KBM-7 (cell line): ENCODE measurements at places on chromosomes 1 and 21.

GRCh38 chr1:27601321-27601770, 2.6 kb downstream of the AHDC1 start:
- no peak for DNase-seq

DNA sequence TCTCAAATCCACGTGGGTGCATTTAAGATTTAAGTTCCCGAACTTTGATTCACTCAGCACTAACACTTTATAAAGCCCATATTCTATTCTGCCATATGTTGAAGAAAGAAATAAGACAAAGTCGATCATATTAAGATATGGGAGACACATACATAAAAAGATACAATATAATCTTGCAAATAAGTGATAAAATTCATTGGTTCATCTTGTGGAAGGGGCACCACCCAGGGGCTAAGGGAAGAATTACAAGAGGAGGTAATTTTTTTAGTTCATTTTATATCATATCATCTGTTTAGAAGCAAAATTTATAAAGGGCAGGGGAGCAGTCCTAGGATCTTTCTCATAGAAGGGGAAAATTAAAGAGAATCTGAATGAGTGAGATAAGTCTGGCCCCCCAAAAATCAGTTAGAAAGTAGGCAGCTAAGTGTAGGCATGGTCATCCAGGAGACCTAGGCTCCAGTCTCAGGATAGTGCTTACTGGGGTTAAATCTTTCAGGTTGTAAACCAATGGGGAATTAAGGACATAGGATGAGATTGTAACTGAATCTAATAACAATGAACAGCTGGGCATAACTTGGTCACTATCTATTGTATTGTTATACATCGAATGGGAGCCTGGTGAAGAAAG, 124.2 kb upstream of the L1TD1 start:
- DNase-seq: peak; percentile 10

GRCh38 chr1:223847781-223848345, 2.1 kb upstream of the TP53BP2 start:
- no peak for DNase-seq

- no peak for DNase-seq
Measured at GRCh38 chr1:52629667-52630066, 3.3 kb upstream of the SHISAL2A start.

DNA sequence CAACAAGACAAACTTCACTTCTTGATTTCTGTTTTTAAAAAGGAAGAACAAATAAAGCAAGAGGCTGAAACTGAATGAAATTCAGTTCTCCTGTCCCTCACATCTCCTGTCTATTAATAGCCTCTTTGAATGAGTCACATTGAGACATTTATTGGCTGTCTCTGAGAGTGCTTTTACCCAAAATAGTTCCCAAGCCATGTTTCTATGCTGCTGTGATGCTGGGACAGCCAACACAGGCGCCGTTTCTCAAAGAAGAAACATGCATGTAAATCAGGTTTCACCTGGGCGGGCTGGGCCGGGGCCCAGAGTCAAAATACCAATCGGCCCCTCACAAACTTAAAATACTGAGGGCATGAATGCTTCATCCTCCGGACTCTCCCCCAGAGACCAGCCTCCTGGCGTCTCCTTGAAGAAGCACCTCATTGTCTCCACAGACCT, 105.2 kb downstream of the EDEM3 start:
- no peak for DNase-seq

DNA sequence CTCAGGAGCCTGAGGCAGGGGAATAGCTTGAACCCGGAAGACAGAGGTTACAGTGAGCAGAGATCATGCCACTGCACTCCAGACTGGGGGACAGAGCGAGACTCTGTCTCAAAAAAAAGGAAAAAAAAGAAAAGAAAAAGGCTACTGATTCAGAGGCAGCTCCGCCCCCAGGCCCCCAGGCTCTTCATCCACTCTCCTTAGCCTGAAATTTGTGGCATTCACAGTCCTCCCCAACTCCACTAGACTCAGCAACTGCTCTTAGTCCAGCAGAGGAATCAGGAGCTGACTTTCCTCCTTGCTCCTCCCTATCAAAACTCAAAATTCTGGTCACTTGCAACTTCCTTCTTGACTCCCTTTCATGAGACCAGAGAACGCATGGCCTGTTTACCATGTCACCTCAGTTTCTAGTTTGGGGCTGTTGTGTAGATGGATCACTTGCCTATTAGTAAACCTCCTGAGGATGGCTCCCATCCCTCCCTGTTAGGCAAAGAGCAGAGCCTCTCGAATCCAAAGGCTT, 27.1 kb downstream of the PCAT6 start:
- no peak for DNase-seq

DNA sequence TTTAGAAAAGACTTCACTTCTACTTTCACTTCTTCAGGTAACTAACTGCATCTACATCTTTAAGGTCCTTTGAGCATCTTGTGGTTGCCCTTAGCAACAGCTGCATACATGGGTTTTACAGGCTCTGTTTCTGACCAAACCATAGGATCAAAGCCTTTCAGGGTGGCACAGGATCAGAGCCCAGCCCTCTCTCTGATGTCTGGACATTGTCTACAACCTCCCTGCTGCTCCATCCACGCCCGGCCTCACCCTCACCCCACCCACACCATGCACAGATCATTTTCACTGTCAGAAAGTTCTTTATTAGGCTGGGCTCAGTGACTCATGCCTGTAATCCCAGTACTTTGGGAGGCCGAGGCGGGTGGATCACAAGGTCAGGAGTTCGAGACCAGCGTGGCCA, 5.2 kb downstream of the NCF2 start:
- DNase-seq: no peak

GRCh38 chr1:2556277-2556677, at the start of gene TNFRSF14:
Gene TNFRSF14 (plus strand): TSS chr1:2556371. CDS start chr1:2556665, 294 bp downstream.
- DNase-seq: no peak

DNA sequence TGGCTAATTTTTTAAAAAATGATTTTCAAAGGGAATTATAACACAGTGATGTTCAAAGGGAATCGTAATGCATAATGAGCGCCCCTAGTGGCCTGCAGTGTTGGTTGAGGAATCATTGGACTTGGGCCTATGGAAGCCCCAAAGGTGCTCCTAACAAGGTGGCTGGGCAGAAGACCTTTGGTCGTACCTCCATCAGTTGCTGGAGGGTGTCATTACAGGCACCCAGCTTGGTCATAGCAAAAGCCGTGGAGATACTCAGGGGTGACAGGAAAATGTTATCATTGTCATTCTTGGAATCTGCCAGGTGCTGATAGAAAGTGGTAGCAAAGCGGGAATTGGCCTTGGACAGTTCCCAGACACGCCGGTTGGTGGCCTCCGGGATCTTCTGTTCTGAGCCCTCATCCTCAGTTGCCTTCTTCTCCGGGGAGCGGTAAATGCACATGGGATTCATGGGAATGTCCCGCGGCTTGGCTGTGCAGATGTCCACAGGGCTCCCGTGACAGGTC, 2.7 kb downstream of the SERPINC1 start:
- DNase-seq: peak; percentile 51

GRCh38 chr1:17755120-17755519, at the start of gene ACTL8:
Gene ACTL8 (plus strand): TSS chr1:17755333. CDS start chr1:17823009, 67,676 bp downstream.
- DNase-seq: peak; percentile 52

- no peak for DNase-seq
Measured at GRCh38 chr1:30908696-30909364, at the start of gene SDC3. Gene SDC3 (minus strand): TSS chr1:30908758. CDS start chr1:30908586, 172 bp downstream.

- DNase-seq: peak; percentile 86
Measured at GRCh38 chr1:32470991-32471694, 6.3 kb downstream of the ZBTB8B start.

GRCh38 chr21:39441502-39442475, 3.8 kb downstream of the LCA5L start:
- peak; percentile 53 for DNase-seq

GRCh38 chr1:157170677-157171515, 32.7 kb upstream of the ETV3 start:
- peak; percentile 74 for DNase-seq

- DNase-seq: no peak
Measured at GRCh38 chr1:77608893-77609292, 73.6 kb downstream of the ZZZ3 start.

DNA sequence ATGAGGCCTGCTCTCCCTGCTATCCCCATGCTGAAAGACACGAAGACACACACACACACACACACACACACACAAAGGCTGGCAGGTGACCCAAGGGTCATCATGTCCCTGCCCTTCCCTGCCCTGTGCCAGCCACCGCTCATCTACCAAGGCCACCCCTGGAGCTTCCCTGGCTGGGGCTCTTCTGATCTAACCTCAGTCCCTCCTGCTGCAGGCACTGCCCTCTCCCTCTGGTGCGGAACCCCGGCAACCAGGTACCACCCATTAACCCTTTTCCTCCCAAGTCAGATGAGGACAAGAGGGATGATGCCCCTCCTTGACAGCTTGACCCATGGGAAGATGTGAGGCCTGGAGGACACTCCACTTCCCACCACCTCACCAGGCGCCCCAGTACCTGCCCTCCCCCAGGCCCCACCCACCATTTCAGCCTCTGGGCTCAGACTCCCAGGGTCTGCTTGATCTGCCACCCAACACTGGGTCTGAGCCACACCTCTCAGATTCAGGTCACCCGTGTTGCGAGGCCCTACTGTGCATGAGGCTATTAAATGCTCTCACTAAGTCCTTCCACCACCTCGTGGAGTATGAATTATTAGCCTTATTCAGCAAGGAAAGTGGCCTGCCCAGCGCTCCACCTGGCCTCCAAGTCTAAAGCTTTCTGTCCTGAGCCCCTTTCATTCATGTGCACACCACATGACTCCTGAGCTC, 2.5 kb downstream of the SDC3 start:
- no peak for DNase-seq

DNA sequence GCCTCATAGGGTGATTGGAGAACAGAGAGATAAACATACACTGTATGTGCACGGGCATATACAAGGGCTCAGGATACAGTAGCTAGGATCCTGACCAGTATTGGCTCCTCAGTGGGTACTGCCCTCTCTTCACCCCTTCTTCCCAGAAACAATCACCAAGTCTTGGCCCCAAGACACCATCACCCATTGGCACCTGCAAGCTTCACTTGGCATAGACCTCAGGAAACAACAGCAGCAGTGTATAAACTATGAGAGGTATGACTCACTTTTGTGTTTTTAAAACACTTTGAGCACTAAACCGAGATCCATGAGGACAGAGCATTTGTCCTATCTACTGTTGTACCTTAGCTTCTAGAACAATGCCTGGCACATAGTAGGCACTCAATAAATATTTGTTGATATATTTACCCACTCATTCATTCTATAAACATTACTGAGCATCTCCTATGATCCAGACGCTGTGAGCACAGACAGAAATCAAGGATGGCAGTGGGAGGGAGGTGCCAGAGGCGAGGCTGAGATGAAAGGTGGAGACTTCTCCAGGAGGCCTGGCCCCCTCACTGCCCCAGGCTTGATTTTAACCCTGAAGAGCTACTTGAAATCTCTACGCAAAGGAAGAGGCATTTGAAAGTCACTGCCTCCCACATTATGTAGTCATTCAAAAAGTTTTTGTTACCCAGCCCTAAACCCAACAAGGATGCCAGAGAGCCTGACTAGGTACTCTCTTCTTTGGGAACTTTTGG, 95.2 kb downstream of the CAMK2N1 start:
- DNase-seq: no peak

GRCh38 chr1:112239683-112240330, 156.2 kb upstream of the CTTNBP2NL start:
- no peak for DNase-seq

- DNase-seq: peak; percentile 18
Measured at GRCh38 chr1:35768350-35769187, 1.2 kb downstream of the CLSPN start.

- DNase-seq: peak; percentile 11
Measured at GRCh38 chr1:5551274-5551975, 440.8 kb downstream of the NPHP4 start.

- no peak for DNase-seq
Measured at GRCh38 chr1:104979651-104980050, 1230.0 kb downstream of the AMY1C start.

DNA sequence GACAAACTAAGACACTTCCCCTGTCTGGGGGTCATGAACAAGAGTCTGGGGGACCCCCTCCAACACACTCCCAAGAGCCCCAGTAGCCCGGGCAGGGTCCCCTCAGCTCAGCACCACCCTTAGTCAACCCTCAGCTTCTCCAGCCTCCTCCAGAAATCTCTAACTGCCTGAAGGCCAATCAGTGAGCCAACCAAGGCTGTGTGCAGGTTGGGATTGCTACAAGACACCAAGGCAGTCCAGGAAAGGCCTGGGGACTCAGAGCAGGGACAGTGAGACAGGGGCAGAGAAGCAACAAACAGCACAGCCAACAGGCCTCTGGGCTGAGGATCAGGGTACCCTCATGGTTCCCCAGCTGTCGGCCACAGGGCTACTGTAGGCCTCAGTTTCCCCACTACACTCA, 13.3 kb downstream of the SMIM12 start:
- DNase-seq: no peak

- no peak for DNase-seq
Measured at GRCh38 chr1:158933621-158934020, 2.3 kb downstream of the PYHIN1 start.

DNA sequence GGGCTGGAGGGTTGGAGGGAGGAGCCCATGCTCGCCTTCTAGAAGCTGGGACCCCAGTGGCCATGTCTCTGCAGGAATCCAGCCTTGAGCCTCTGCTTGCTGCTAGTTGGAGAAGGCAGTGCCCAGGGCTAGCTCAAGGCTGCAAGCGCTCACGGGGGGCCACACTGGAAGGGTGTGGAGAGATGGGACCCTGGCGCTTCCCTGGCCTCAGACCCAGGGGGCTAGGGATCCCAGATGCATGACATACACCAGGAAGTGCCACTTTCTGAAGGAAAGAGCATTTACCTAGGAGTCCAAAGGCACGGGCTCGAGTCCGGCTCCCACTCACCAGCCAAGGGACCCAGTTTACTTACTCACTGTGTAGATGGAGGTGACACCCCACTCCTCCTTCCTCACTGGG, 32.6 kb downstream of the NENF start:
- no peak for DNase-seq

DNA sequence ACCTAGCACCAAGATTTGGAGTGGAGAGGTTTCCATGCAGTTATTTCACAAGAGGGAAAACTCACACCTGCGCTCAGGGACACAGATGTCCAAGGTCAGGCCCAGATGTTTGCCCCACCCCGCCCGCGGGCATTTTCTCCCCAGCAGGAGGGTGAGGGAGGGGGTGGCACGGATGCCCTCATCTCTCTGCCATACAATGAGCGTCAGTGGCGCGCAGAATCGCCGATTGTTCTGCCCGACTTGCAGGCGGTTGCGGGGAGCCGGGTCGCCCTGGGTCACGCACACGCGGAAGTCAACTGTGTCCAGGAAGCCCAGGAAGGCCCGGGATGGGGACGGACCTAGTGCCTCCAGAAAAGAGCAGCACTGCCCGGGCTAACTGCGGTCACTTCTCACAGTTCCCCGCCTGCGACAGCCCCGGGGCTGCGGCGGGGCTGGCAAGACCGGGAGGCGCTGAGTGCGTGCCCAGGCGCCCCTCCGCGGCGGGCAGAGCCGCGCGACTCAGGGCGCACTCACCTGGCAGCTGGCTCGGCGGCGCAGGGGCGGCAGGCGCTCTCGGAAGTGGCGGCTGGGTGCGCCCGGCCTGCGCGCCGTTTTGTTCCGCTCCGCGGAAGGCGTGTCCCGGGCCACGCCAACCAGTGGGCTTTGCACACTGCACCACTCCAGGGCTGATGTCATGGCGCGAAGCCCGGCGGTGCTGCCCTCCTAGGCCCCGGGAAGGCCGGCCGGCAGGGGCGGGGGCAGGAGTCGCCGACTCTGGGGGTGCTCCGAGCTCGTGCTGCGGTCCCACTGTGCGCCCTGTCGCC, at the start of gene CSRP1:
Gene CSRP1, minus strand, starts transcription at position 567 of the 803 bp plus-strand sequence. CDS start 10,820 bp downstream, outside the sequence.
- DNase-seq: peak; percentile 79
